HepG2 (cell line): ENCODE measurements at places on chromosomes 11 and 22.

DNA sequence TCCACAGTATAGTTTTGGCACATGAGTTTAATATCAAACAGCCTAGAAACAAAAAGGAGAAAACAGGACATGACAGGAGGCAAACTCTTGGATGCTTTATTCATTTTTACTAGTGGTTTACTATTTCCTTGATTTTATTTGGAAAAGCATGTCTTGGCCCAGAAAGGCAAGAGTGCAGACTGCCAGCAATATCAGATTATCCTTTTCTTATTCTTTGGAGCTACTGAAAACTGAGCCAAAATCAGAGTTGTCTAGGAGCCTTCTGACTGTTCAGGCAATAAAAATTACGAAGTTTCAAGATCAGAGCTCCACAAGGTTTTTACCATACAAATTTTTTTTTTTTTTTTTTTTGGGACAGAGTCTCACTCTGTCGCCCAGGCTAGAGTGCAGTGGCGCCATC lies 16.0 kb downstream of the CELF1 start:
- no peak for DNase-seq

DNA sequence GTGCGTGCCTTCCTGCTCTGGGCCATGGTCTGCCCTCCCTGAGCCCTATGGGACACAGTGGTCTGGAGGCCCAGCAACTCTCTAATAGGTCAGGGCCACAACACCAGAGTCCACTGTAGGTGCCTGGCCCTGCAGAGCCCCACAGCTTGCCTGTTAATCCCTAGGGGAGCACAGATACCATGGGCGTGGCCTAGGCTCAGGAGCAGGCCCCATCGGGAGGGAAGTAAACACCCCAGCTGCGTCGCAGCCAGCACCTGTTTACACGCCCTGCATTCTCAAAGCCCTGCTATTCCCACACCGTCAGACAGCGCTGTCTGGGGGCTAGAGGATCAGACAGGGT lies 2.5 kb downstream of the KCTD17 start:
- no peak for DNase-seq

DNA sequence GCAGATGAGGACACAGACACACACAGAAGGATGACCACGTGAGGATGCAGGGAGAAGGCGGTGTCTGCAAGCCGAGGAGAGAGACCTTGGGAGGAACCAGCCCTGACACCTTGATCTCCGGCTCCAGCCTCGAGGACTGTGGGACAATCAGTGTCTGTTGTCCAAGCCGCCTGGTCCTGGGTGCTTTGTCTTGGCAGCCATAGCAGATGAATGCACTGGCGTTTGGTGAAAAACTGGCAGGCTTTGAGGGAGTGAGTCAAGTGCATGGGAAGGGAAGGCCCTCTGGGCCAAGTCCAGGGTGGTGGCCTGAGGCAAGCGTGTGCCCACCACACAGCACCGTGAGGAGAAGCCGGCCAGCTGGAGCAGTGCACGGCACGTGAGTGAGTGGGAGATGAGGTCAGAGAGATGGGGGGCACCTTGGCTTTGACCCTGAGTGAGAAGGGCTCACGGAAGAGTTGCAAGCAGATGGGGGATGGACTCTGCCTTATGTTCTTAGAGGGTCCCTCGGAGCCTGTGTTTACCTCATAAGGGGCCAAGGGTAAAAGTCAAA lies 12.4 kb upstream of the BRSK2 start:
- DNase-seq, result no peak

DNA sequence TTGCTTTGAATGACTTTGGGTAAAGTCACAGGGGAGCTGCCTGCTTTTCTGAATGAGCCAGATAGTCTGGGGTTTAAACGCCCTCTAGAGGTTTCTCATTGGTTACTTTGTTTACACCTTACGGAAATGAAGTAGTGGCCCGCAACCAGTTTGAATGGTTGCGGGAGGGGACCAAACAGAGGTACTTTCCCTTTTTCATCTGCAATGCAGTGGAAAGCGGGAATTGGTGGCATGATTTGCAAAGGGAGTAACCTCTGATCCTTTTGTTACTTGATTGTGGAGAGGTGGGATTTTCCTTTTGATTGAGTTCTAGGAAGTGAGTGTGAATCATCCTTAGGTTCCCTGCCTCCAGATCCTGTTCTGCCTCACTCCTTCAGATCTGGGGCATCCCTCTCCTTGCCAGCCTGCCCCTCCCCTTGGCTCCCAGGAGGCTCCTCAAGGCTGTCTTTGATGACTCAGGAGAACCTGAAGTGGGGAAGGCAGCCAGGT lies 15.9 kb upstream of the GLYATL1 start:
- peak; percentile 13 for DNase-seq

- DNase-seq, result no peak
These were observed 82.9 kb downstream of the EXT2 start for GRCh38 chr11:44178381-44178780.

GRCh38 chr11:34860034-34860433 lies 56.1 kb downstream of the APIP start:
- no peak for DNase-seq

GRCh38 chr11:11558826-11559225 lies 63.0 kb downstream of the GALNT18 start:
- DNase-seq, result no peak

DNA sequence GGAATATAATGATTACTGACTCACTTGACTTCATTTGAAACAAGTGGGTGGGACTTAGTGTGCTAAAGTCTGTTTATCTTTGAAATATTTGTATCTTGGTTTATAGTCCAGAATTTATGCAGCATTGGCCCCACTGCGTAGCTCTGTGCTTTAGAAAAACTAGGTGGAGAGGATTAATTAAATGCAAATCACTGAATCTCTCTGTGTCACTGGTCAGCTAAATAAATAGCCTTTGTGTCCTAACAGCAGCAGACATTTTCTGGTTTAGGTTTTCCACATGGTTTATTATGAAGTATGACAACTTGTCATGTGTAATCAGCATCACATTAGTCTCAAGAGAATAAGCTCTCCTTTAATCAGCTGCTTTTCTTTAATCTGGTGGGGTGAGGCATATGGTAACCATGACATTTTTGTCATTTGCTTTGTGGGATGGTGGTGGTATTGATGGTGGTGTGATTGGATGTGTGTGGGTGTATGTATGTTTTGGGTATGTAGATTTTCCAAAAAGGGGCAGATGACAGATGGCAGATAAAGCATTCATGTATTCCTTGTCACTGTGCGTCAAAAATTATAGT lies 33.9 kb downstream of the BCL2L13 start:
- DNase-seq, result no peak

DNA sequence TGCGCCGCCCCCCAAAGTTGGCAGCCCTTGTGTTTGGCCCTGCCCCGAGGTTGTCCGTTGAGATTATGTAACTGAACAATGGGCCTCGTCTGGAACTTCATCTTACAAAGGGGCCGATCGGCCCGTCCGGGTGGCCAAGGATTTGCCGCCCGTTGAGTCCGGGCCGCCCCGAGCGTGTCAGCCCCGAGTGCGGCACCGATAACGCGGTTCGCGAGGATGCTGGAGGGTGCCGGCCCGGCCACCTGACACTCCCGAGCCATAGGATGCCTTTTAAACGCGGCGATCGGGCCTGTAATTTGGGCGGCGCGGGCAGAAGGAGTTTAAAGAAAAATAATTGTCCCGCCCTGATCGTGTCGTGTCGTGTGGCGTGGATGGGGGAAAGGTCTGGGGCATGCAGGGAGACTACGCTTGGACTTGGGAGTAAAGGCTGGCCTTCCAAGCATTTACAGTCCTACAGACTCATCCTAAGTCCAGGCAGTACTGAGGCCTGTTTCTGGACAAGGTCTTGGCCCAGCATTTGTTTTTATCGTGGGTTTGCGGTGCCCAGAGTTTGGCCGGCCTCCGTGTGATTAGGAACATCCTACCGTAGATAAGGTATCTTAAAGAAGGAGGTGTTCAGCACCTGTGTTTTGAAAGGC lies 1.3 kb downstream of the WEE1 start:
- no peak for DNase-seq

GRCh38 chr11:112631333-112631732 lies 329.9 kb upstream of the NCAM1 start:
- DNase-seq, result no peak

DNA sequence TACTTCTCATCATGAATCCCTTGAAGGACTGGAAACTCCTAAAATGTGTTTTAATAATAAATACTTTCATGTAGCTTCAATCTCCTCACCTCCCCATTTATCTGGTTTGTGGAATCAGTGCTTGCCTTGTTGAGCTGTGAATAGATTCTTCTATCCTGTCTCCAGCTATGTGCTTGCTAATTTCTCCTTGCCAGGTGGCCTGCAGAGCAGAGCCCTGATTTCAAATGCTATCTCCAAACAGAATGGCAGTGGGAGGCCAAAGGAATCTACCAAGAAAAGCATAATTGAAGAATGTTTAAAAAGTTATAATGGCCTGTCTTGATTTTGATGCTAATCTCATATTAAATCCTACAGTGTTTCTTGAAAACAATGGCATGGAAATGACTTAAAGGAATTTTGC lies 309.3 kb upstream of the CHORDC1 start:
- no peak for DNase-seq

GRCh38 chr11:60251485-60252212 lies 8.7 kb upstream of the MS4A4E start:
- peak; percentile 23 for DNase-seq

DNA sequence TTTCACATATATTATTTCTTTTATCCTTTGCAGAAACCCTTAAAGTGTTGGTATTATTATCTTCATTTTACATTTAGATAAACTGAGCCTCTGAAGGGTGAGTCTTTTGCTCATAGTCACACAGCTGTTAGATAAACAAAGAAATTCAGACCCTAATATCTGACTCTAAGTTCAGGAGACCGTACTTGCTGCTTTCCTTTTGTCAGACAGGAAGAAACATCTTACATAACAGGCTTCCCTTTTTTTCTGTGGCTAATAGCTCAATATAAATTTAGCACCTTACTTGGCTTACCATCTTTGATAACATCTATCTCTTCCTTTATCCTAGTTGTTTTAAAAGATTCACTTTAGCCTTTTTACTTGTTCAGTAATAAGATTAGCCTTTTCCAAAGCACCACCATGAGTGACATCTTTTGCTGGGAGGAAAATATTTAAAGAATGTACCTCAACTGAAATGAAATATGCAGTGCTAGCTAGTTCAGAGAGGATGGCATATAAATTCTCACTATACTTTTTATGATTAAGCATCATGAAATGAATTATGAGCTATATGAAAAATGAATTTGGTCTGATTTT lies 128.6 kb downstream of the WNT11 start:
- no peak for DNase-seq

DNA sequence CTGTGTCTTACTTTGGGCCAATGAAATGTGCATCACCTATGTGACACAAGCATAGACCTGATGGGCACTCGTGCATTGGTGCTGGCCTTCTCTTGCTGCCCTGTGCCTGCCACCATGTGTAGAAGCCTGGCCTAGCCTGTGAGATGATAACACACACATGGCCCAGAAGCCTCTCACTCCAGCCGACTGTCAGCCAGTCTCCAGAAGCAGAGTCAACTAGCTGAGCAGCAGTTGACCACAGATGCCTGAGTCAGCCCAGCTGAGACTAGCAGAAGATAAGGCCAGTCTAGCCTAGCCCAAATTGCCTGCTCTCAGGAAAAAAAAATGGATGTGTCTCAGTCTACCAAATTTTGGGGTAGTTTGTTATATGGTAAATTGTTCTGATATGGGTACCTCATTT lies 46.2 kb downstream of the CSNK2A3 start:
- no peak for DNase-seq

- no peak for DNase-seq
These were observed 21.8 kb downstream of the NUMA1 start for GRCh38 chr11:72058416-72059034.

- no peak for DNase-seq
These were observed 108.1 kb downstream of the CCDC34 start for GRCh38 chr11:27254744-27255446.

DNA sequence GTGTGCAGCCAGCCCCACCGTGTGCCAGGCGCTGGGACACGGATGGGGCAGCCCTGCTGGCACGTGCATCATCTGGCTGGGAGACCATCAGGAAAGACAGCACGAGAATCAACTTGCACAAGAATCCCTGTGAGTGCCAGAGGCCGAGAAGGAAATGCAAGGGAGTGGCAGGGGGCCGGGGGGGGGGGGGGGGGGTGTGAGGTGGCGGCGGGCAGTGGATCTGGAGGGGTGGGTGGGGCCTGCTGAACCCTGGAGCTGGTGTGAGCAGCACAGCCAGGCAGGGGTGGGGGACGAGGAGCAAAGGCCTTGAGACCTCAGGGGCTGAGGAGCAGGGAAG lies 14.0 kb upstream of the FLRT1 start:
- no peak for DNase-seq

GRCh38 chr22:49970528-49971231 lies 10.1 kb downstream of the PIM3 start:
- DNase-seq, result peak; percentile 97

DNA sequence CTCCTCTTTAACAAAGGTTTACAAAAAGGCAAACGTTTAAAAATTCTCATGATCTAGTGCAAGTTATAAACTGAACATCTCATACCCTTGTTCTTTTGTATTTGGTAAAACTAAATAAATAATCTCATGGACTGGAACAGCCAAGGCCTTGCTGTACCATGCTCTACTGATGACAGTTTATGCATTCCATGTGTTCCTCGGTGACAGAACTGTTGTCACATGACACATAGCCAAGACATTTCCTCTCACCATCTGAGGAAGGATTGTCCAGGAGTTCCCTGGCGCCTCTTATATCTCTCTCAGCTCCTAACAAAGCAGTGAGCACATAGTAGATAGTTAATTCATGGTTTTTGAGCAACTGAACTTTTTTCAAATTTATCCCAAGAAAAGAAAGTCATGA lies 12.6 kb downstream of the CCDC83 start:
- DNase-seq, result no peak

DNA sequence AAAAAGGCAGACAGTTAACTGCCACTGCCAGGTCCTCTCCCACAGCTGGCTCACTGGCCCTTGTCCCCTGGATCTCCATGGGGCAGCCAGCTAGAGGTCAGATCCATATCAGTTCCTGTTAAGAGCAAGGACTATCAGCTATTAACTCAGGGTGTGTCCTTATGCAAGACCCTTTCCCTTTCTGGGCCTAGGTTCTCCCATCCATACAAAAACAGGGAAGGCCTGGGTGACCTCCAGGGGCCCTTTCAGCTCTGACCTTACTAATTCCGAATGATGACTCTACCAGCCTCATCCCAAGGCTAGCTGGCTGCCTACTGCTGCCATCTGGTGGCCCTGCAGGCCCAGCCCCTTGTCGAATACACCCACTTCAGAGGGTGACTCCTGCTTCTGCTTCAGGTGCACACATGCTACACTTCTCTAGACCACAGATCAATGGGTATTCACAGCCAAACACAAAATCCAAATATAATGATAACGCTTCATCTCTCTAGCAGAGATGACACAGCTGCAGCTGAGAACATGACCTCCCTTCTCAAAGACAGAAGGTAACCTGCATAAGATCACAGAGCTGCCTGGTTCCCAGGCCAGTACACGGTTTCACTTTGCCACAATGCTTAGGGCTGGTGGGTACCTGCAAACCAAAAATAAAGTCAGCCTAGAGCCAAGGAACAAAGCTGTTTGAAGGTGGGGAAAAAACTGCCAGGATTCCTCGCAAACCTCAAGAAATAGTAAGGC lies 34.1 kb downstream of the SERGEF start:
- peak; percentile 59 for DNase-seq

DNA sequence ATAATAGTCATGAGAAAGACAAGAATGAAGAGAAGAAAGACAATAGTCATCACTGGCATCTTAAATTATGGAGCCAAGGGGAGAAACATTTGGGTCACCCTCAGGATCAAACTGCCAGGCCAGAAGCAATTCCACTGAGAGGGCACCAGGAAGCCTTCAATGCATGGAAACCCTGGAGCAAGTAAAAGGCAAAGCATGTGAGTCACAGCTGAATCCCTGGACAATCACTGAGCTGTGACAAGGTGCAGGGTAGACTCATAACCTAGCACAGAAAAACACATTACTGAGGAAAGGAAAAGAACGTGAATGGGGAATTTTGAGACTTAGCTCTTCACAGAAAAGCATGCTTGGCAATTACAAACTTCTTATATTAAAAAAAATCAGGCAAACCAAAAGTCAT lies 1.6 kb downstream of the KCNJ1 start:
- no peak for DNase-seq
